ENCODE measurements at places on chromosomes 12 and 14.
A peak's percentile ranks its signal among the peaks of the same experiment; 100 is the strongest.

DNA sequence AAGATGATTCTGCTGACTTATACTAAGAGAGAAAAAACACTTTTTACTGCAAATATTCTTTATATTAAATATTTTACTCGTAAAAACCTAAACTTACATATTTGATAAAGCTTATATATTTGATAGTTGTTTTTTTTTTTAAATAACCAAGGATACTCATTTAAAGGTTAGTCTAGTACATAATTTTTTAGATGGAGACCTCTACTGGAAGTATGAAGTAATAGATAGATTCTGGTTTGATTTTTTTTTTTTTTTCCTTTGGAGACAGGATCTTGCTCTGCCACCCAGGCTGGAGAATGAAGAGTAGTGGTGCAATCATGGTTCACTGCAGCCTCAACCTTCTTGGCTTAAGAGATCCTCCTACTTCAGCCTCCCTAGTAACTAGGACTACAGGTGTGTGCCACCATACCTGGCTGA, 16.4 kb downstream of the ARID2 start:
- DNase-seq: no peak

- peak; percentile 94 for DNase-seq
These were observed at the start of gene CHFR for GRCh38 chr12:132887513-132888351. TSS of gene CHFR (minus strand) at chr12:132887605. CDS start at chr12:132887328, 277 bp downstream.

- DNase-seq: no peak
These were observed 141.3 kb upstream of the RASSF8 start for GRCh38 chr12:25817166-25817565.

GRCh38 chr14:59107819-59108218, 80.6 kb upstream of the DAAM1 start:
- DNase-seq: no peak

GRCh38 chr12:5441497-5442236, 9.8 kb downstream of the NTF3 start:
- DNase-seq: no peak

DNA sequence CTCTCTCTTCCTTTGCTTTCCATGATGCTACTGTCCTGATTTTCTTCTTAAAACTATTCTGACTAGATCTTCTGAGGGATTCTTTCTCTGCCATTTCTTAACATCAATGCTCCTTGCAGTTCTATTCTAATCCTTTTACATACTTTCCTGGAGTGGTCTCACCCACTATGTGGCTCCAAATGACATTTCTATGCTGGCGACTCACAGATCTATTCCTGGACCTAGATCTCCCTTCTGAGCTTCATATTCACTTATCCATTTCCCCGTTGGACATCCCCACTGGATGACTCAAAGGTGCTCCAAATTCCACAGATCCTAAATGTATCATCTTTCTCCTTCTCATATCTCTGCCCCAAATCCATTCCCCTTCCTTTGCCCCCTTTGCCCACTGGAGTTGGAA, 4.1 kb downstream of the TEP1 start:
- no peak for DNase-seq

DNA sequence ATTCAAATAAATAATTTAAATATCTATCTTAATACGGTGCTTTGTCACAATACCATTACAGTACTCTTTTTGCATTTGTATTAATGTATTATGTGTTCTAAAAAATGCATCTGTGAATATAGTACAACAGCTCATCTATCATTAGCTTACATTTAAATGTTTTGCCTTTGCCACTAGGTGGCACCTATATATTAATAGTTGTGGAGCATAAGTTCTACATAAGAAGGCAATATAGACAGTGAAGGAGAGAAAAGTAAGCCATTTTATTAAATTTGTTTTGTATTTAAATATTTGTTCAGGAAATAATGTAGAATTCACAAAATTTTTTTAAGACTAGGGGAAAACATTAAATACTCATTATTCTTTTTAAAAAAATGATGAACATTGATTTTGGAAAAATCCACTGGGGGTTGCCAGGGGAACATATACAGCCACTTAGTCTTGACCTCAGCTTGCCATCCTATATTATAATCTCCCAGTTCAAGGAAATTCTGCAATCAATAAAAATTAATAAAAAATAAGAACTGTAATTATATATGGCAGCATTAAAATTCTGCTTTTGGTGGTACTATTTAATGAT, 9.8 kb downstream of the CCER1 start:
- no peak for DNase-seq

DNA sequence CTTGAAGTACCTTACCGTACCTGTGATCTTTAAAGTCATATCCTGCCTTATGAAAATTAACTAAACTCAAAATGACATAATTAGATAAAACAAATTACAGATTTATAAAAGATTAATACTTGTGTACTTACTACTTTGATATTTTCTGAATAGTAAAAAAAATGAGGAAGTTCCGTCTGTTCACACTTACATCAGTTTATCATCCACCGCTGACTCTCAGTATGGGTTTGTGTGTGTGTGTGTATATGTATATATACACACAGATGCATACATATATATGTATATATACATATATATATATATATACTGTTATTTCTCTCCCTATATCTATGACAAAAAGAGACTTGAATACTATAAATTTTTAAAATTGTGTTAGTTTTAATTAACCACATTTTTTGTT, 65.0 kb upstream of the MON2 start:
- no peak for DNase-seq

- no peak for DNase-seq
These were observed 934 bp upstream of the ZC2HC1C start for GRCh38 chr14:75068294-75069120.

DNA sequence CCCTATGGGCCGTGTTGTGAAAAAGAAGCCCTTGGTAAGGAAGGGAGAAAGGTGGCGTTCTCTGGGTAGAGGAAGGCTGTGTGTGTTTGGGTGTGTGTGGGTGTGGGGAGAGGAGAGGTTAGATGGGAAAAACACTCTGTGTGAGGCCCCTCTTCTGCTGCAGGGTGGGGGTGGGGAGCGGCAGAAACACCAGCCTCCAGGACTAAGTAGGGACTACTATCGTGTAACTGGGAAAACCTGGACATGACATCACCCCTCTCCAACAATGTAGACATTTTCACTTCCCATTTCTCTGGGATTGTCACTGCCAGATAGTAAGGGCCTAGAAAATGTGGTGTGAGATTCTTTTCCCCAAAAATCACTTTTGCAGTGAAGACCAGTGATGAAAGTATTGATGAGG, 205.0 kb downstream of the NTF3 start:
- no peak for DNase-seq

GRCh38 chr12:28089338-28089737, 100.9 kb upstream of the CCDC91 start:
- DNase-seq: no peak

GRCh38 chr12:51870504-51870903, 17.4 kb upstream of the ANKRD33 start:
- DNase-seq: no peak

DNA sequence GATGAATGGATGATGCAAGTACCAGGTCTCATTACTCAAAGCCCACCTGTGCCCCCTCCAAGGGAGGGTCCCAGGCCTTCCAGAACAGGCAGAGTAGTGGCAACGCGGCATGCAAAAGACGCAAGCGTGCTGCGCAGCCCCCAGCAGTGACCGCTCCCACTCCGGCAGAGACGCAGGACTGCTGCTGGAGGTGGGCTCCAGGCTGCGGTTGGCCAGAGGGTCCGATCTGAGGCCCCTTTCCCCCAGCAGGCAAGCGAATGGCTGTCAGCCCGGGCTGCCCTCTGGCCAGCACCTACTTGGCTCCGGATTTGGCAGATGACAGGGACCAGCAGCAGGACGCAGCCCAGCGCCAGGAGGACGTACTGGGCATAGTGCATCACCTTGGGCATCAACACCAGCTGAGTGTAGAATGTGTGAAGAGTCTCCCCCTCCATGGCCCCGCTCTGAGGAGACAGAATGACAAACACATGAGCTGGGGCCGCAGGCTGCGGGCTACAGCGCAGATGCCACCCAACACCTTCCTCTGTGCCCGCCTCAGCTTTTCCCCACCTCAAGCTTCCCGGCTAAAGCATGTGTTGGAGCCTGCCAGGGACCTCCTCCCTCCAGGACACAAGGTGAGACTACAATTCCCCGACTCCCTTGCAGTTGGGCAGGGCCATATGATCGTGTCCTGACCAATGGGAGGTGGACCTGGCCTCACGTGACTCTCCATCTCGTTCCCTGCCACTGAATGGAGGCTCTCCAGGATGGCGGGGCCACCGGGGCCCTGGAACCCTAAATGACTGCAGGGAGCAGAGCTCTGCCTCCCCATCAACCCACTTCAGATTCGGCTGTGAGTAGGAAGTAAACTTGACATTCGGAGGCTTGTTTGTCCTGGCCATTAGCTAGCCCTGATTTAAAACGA, 77.4 kb downstream of the SCARB1 start:
- no peak for DNase-seq

GRCh38 chr14:34668111-34668510, 38.2 kb upstream of the SNX6 start:
- DNase-seq: no peak

DNA sequence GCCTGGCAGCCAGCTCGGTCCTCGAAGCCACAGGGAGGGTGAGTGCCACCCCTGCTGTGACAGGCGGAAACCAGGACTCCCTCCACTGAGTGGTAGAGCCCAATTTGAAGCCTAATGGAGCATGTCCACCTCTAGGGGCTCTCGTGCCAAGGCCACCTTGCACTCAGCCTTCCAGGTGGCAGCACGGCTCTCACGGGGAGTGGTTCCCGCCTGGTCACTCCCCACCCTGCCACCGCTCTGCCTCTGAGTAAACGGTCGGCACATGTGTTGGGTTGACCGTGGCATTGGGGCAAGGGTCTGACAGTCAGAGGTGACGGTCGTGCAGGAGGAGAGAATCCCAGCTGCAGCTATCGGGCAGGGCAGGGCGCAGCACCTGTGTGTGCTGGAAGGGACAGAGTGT, 34.8 kb downstream of the IL31 start:
- DNase-seq: no peak

DNA sequence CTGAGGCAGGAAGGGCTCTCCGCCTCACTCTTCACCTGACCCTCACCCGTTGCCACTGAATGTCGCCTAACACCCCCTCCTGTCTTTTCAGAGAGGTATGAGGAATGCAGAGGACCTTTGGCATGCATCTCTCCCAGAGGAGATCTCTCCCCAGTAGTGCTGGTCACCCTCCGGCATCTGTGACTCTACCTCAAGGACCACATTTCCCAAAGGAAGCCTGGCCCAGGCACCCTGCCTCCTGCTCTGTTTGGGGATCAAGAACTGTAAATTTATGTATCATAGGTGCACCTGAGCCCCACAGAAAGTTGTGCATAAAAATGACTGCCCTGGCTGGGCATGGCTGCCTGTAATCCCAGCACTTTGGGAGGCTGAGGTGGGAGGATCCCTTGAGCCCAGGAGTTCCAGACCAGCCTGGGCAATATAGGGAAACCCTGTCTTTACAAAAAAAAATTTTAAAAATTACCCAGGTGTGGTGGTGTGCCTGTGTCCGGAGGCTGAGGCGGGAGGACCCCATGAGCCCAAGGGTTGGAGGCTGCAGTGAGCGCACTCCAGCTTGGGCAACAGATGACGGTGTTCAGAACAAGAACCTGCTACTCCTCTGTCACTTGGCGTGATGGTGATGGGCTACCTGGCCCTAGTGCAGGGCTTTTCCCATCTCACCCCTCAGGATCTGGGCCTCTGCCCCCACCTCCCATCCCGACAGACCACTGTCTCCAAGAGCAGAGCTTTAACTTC, 13.7 kb downstream of the TNFRSF1A start:
- DNase-seq: no peak

DNA sequence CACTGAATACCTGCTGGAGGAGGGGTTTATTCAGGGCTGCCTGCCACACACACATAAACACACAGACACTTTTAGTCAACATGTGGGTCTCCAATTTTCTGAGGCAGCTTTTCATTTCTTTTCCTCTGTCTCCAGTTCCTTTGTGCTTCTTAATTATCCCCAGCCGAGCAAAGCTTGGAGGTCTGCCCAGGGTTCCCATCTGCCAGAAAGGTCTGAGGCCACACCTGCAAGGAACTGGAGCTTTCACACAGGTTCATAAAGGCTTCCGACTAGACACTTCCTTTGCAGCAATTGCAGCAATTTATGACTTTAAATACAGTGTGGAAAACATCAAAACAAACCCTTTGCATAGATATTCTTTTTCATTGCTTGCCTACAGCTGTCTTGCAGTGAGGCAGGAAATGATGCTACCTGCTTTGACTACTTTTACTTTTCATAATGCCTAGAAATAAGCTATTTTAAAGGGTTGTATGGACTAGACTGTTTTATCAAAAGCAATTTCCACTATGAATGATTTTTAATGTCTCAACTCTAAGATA, 1318.9 kb downstream of the AACS start:
- no peak for DNase-seq

- no peak for DNase-seq
These were observed 31.0 kb downstream of the FOXN4 start for GRCh38 chr12:109277899-109278762.

DNA sequence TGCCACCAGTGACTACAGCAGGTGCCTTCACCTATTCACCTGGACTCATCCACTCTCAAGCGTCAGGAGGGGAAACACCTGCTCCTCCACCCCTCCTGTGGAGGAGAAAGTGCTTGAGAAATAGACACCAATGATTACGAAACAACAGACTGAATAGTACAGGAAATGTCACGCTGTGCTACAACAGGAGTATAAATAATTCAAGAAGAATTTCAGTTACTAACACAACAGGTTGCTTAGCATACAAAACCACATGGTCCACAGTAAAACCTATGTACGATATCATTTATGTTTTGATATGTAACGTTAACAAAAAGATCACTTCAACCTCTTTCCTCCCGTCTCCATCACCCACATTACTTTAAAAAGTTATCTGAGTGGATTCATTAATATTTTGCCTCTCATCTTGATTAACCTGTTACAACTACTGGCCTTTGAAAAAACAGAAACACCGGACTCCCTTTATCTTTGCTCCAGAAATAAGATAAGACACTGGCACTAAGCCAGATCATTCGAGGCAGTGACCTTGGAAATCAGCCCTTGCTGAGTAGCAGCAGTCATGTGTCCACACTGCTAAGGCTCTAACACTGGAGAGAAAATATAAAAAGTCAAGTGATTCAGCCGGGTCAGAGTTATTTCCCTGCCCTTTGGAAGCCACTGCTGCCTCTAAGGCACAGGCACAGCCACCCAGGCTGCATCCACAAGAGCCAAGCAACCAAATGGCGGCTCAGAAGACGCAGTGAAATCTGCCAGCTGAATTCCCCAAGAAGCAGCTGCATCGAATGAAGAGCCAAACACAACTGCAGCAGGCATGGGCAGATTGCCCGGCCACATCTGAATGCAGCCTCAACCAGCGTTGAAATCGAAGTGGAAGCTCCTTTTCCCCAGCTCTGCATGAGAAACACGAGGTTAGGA, 40.9 kb downstream of the NT5DC3 start:
- no peak for DNase-seq

GRCh38 chr14:64643709-64644108, 60.5 kb upstream of the PLEKHG3 start:
- no peak for DNase-seq

DNA sequence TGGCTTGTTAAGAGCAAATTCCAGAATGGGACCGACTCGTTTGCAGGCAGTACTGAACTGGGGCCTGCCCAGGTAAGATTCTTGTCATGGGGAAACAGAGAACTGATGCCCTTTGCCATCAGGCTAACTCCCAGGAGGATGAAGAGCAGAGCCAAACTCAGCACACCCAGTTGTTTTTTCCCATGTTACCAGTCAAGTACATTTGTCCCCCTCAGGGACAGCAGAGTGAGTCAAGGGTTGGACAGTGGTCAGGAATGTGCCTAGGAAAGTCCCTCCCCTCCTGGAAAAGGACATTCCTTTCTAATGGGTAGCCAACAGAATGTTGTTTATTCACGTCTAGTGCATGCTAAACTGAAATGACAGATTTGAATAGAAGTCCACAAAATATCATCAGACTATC, 1.6 kb downstream of the ART4 start:
- no peak for DNase-seq

GRCh38 chr14:37150414-37150813, 22.0 kb downstream of the SLC25A21 start:
- DNase-seq: no peak

Data from activated T-helper 1 cell treated with anti-CD3 and anti-CD28 coated beads, Interleukin-2, amount 50 U/mL, for 16 hours (primary cell).